Spinal cord (tissue), 10 donors: ENCODE measurements at places on chromosomes 11 and 22. TPM values are rescaled to one million over a fixed set of nuclear protein-coding genes. Genes with fewer than 3 reads are reported as not detected.

The ARAP1 gene
- 49.6 TPM for total RNA-seq

The C1QTNF4 gene
- total RNA-seq, result 24.9 TPM

The MN1 gene
- total RNA-seq, result 24.6 TPM

The KCNJ11 gene
- total RNA-seq, result 5.2 TPM

The MRPL17 gene
- 46.2 TPM for total RNA-seq

The RAG2 gene
- total RNA-seq, result 0.10 TPM

The CCDC73 gene
- total RNA-seq, result 0.06 TPM

The RASL10A gene
- total RNA-seq, result 2.4 TPM

The HRAS gene
- 31.7 TPM for total RNA-seq

The ROBO4 gene
- 14.3 TPM for total RNA-seq

The OR10D3 gene
- not detected for total RNA-seq

The CRYBA4 gene
- total RNA-seq, result not detected

The MYBPC3 gene
- total RNA-seq, result 0.06 TPM

The PLA2G6 gene
- 22.9 TPM for total RNA-seq

The CD3E gene
- 0.20 TPM for total RNA-seq

The DLG2 gene
- total RNA-seq, result 111 TPM

The GNAZ gene
- 33.3 TPM for total RNA-seq

The SLC22A6 gene
- 340 TPM for total RNA-seq

The TM7SF2 gene
- 46.6 TPM for total RNA-seq

The OR8G5 gene
- not detected for total RNA-seq

The TRPM5 gene
- 0.10 TPM for total RNA-seq

The OR6A2 gene
- total RNA-seq, result 0.89 TPM

The SHISA8 gene
- 0.61 TPM for total RNA-seq

The LMO2 gene
- 72.7 TPM for total RNA-seq

The KIAA1671 gene
- 24.6 TPM for total RNA-seq

The GPHA2 gene
- 3.5 TPM for total RNA-seq

The PATE4 gene
- not detected for total RNA-seq

The SLC22A12 gene
- not detected for total RNA-seq

The PAX6 gene
- total RNA-seq, result 9.4 TPM

The ASPHD2 gene
- 8.0 TPM for total RNA-seq

The GP1BB gene
- total RNA-seq, result 5.3 TPM

The OR8D4 gene
- 0.06 TPM for total RNA-seq

The TMA7B gene
- not detected for total RNA-seq

The APOL3 gene
- total RNA-seq, result 15.1 TPM

The RAB3IL1 gene
- total RNA-seq, result 47.7 TPM

The SPI1 gene
- total RNA-seq, result 8.6 TPM

The OR52A1 gene
- not detected for total RNA-seq

The KLHL35 gene
- 6.1 TPM for total RNA-seq

The YPEL4 gene
- total RNA-seq, result 3.3 TPM

The UCP2 gene
- 12.2 TPM for total RNA-seq

The PANX1 gene
- 69.9 TPM for total RNA-seq

The SEC14L6 gene
- 7.9 TPM for total RNA-seq

The OR5W2 gene
- total RNA-seq, result not detected

The AIP gene
- 47.0 TPM for total RNA-seq

The NRXN2 gene
- 145 TPM for total RNA-seq

The FGF4 gene
- not detected for total RNA-seq

The DGAT2 gene
- total RNA-seq, result 5.8 TPM
